CD4-positive, alpha-beta T cell treated with Interleukin-2 at 100 ng/mL for 4 hours (primary cell): ENCODE measurements at places on chromosomes 3 and 15.

DNA sequence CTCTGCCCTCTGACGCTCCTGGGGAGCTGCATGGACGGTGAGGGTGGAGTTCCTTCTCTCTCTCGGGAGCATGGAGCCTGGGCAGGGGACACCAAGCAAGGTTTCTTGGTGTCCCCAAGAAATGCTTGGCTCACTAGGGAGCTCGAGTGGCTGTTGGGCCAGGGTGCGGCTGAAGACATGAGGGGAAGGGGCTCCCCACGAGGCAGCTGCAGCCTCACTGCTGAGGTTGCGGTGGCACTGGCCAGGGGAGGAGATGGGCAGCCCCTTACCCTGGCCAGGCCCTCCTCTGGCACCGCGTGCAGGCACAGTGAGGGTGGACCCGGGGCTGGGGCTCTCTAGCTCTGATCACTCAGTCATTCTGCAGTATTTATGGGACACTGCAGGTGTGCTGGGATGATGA lies 43.5 kb upstream of the SLC41A3 start:
- DNase-seq = no peak

- DNase-seq = no peak
Observed at GRCh38 chr3:119468041-119468440, 722 bp upstream of the POGLUT1 start.

- no peak for DNase-seq
Observed at GRCh38 chr3:32994045-32994444, 42.6 kb downstream of the CCR4 start.

DNA sequence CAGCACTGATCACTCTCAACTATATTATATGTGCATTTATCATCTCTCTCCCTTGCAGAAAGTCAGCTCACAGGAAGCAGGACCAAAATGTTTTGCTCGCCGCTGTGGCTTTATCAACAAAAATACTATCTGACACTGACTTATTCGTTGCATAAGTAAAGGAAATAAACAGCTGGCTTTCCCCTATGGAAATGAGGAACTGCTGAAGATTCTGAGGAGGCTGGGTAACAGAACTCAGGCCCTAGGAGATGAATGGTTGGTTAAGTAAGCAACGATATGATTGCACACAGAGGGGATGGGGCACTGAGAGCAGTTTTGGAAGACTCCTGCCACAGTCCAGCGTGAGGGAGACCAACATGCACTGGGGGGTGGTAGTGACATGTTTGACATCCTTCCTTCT lies 181.1 kb downstream of the STT3B start:
- no peak for DNase-seq

DNA sequence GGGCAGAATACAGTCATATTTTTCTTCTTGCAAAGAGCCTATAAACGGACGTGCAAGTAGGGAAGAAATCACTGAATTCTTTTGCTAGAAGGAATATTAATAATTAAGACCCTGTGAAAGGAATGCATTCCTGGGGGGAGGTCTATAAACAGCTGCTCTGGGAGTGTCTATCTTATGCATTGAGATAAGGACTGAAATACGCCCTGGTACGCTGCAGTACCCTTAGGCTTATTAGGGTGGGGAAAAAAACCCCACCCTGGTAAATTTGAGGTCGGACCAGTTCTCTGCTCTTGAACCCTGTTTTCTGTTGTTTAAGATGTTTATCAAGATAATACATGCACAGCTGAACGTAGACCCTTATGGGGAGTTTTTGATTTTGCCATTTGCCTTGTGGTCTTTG lies 100.0 kb upstream of the KBTBD8 start:
- no peak for DNase-seq

- DNase-seq = no peak
Observed at GRCh38 chr3:148737104-148737530, 39.4 kb downstream of the AGTR1 start.

GRCh38 chr3:108605028-108605427 lies 15.5 kb downstream of the DZIP3 start:
- DNase-seq = no peak

GRCh38 chr15:90000186-90001001 lies 730 bp upstream of the ZNF710 start:
- DNase-seq = no peak

DNA sequence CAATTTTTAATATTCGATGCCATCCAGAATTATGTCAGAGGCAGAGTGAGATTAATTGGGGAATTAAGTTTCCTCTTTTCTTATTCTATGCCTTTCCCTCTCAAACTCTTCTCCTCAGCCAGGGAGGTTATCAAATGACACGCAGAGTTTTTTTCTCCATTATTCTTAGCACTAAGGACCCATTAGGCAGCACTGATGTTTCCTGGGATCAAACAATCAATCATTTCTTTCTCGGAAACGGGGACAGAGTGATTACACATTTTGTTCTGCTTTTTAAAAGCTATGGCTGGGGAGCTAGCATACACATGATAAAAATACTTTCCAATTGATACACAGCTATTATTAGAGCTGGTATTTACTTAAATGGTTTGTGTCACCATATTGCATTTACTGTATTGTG lies 35.3 kb upstream of the PSMD6 start:
- no peak for DNase-seq

GRCh38 chr3:173892547-173892946 lies 495.0 kb downstream of the NLGN1 start:
- no peak for DNase-seq

GRCh38 chr15:78988361-78988911 lies 43.6 kb upstream of the CTSH start:
- DNase-seq = peak; percentile 8

DNA sequence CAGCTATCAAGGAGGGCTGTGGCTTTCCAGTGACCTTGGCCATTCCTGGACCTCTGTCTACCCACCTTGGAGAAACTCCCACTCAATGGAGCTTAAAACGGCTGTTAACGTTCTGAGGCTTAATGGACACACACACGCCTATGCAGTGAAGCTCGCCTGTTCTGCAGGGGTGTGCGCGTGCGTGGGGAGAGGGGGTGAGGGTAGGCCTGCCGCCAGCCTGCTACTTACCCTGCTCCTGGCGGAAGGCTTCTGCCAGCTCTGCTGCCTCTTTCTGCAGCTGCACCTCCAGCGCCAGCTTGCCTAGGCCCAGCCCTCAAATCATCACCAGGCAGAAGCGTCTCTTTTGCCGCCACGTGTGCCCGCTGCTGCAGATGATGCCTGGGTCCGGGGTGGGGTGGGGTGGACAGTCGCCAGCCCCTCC lies 23.2 kb upstream of the PARL start:
- DNase-seq = no peak

GRCh38 chr3:43340403-43340802 lies 54.1 kb downstream of the SNRK start:
- DNase-seq = no peak

GRCh38 chr15:93942269-93942694 lies 289.1 kb upstream of the MCTP2 start:
- no peak for DNase-seq

GRCh38 chr3:89954137-89954536 lies 846.7 kb downstream of the EPHA3 start:
- DNase-seq = no peak

- DNase-seq = no peak
Observed at GRCh38 chr3:42489937-42490227, 12.6 kb upstream of the VIPR1 start.

DNA sequence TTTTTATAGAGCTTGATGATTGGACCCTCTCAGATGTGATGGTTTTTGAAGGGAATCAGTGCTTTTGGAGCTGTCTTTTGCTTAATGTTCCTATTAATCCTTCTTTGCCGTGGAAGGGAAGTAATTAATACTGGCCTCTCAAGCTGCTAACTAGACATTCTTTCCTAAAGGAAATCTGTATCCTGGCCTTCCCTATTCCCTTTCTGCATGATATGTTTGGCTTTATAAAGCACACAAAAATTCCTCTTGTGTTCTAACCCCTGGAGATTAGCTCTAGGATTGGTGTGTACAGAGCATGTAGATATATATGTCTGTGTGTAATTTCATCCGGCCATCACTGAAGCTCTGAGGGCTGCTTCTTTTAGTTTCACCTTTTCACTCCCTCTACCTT lies 6.9 kb downstream of the ATXN7 start:
- DNase-seq = no peak

DNA sequence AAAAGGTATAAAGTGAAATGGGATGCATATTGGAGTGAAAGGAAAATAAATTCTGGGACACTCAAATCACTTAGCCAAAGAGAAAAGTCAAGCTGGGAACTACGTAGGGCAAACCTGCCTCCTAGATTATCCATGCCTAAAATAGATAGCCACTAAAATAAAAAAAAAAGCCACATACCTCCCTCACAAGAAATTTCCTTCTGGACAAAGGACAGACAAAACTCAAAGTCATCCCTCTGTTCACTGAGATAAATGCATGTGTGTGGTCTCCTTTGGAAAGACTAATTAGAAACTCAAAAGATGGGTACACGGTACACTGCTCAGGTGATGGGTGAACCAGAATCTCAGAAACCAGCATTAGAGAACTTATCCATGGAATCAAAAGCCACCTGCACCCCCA lies 65.2 kb upstream of the MME start:
- DNase-seq = no peak

GRCh38 chr15:69299451-69299886 lies 757 bp downstream of the PAQR5 start:
- no peak for DNase-seq
